ENCODE measurements at places on chromosomes 3 and 15. TPM values are rescaled to one million over a fixed set of nuclear protein-coding genes. Genes with fewer than 3 reads are reported as not detected.

Gene ZBBX
- total RNA-seq = not detected

Gene SLC28A2
- total RNA-seq = not detected

Gene MME
- 1.5 TPM for total RNA-seq

Gene TMEM212
- total RNA-seq = not detected

DNA sequence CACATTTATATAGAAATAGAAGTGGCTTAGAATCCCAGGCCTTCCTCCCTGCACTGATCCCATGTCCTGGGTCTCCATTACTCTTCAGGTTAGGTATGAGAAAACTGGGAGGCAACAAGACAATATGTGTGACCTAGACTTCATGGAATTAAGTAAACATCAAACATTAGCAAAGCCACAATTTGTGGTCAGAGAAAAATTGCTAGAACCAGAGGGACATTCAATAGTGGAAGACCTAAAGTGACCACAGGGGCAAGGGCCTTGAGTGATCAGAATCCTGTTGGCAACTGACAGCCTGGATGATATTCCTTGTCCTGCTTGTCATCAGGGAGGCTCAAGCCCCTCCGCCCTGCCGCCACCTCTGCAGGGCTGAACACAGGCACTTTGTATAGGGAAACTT, 322.8 kb upstream of the CTNNB1 start:
- no peak for DNase-seq

GRCh38 chr3:172065527-172065926, 26.1 kb downstream of the FNDC3B start:
- peak; percentile 35 for DNase-seq

- peak; percentile 72 for DNase-seq
Measured at GRCh38 chr3:159766563-159767185, 222.0 kb upstream of the IL12A start.

DNA sequence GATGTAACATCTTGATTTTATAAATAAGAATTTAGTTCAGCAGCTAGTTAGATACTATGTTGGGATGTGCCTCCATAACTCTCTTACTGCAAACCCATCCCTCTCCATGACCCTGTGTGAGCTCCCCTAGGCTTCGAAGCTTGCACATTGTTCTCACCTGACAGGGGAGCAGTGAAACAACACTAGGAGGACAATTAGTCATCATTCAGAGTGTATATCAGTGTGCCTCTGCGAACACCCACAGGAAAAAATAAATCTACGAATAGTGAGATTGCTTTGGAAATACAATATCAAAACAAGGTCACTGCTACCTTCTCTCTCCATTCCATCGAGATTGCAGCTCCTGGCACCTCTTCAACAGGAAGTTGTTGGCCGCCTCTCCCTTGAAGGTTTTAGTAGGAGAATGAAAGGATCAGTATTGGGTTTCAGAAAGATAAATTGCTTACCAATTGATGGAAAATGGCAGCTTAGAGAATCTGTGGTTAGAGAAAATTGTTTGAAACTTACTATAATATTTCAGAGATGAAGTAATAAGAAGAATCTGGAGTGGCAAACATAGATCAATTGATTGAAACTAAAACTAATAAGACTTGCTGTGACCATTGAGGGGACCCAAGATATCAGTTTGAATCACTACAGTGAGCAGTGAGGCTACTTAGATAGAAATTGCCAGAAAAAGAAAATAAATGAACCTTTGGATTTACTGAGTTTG, 103.2 kb downstream of the CHL1 start:
- DNase-seq = no peak

DNA sequence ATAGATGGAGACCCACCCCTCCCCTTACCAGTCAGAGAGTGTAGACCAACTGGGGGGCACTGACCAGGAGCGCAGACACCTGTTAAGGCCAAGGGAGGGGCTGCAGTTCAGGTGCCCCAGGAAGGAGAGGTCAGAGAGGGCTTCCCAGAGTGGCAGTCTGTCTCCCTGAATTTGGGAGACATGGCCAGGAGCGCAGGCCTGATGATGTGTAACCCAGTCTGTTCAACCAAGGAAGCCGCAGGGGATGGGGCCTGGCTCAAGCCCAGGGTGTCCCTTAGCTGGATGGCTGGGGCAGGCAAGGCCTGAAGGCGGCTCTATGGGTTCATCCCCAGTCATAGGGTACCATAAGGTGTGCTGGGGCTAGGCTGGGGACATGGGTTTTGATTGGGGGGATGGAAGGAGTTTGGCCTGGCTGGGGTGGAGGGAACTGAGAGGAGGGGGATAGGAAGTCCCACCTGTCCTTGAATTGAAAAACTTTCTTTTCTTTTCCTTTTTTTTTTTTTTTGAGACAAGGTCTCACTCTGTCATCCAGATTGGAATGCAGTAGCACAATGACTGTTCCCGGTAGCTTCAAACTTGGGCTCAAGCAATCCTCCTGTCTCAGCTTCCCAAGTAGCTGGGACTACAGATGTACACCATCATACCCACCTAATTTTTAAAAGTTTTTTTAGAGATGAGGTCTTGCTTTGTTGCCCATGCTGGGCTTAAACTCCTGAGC, 75.7 kb downstream of the SMAD6 start:
- no peak for DNase-seq

GRCh38 chr15:66389859-66390381, 3.2 kb downstream of the MAP2K1 start:
- no peak for DNase-seq

DNA sequence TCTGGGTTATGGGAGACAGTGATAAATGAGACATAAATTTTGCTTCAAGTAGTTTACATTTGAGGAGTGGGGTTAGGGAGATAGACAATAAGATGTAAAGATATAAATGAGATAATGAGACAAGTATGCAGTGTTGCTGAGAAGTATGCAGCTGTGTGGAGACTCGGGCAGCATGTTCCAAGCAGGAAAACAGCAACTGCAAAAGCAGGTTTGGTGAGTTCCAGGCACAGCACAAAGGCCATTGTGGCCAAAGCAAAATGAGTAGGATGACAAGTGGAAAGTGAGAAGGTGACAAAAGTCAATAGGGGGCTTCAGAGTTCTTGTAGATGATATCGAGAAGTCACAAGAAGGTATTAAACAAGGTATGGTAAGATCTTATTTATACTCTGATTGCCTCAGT, 259.1 kb upstream of the PEX5L start:
- DNase-seq = no peak

DNA sequence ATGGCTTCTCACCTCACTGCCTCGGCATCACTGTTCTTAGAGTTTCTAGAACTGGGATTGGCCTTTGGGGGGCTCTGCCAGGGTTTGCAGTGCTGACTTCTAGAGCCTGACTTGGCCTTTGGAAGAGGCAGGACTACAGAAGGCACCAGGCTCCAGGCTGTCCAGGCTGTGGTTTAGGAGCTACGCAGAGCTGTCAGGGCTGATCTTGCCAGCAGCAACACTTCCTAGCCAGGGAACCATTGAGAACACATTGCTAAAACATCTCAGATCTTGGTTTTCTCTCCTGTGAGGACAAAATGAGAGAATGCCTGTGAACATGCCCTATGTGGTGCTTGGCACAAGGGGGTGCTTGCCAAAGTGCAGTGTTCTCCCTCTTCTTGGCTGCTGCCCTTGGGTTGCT, 34.6 kb upstream of the APEH start:
- DNase-seq = no peak

Measured in Daoy (cell line).